ENCODE measurements at places on chromosomes 5 and 9. TPM values are rescaled to one million over a fixed set of nuclear protein-coding genes. Genes with fewer than 3 reads are reported as not detected.

The NMUR2 gene
- total RNA-seq: 0.09 TPM

- peak; percentile 46 for DNase-seq
Measured at GRCh38 chr5:95822043-95822541, 434 bp downstream of the GLRX start.

The TUSC1 gene
- total RNA-seq: 10.9 TPM

The ARAP3 gene
- total RNA-seq: 24.2 TPM

The FLT4 gene
- 11.1 TPM for total RNA-seq

Data from mucosa of gallbladder (tissue), 1 donor.